ENCODE measurements at places on chromosomes 4 and X.

DNA sequence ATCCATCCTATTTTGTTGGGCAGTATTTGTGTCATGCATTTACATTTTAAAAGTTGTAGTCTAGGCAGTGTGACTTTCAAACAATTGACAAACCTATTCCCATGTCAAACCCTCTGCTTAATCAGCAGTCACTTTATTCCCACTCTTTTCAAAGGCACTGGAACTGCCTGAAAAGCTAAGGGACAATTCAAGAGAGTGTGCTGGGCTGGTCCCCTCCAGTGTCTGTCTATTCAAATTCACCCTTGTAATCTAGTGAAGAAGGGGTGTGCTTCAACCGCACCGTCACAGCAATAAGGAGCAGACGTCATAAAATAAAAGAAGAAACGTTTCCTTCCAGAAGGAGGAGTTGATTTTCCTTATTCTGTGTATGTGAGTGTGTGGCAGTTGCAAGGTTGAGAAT, 197.0 kb upstream of the MAD2L1 start:
- no peak for DNase-seq

GRCh38 chrX:51361251-51361650, 28.6 kb downstream of the NUDT10 start:
- DNase-seq, result no peak

DNA sequence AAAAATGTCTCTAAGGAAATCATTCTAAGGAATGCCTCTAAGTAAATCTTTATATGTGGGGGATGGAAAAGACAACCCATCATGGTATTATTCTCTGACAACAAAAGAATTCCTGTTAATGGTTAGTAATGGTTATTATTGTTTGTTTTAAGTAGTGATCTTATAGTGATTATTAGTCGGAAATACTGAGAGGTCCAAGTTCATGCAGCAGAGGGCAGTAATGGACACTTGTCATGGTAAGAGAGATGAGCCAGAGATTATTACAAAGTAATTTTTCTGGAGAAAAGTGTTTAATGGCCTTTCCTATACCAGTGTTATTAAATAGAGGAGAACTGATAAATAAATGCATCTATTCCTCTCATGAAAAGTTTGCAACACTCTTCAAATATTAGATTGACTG, 8.1 kb upstream of the DKK2 start:
- no peak for DNase-seq

GRCh38 chr4:95038791-95039190, 281.0 kb downstream of the BMPR1B start:
- DNase-seq, result no peak

DNA sequence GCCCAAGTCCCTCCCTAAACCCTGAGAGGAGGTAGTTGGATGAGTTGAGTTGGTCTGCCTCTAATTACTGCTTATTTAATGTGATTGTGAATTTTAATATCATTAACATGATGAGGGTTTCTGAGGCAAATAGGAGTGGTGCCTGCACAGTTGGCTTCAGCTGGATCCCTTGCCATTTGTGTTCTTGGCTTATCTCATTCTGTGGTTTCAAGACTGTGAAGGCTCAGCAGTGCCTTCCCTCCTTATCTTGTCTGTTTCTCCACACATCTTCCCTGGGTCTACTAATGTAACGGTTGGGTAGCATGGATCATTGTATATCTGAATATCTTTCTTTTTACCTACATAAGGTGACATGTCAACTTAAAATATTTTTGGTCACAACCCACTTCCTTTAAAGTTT, 1.6 kb upstream of the SLC10A4 start:
- DNase-seq, result no peak

DNA sequence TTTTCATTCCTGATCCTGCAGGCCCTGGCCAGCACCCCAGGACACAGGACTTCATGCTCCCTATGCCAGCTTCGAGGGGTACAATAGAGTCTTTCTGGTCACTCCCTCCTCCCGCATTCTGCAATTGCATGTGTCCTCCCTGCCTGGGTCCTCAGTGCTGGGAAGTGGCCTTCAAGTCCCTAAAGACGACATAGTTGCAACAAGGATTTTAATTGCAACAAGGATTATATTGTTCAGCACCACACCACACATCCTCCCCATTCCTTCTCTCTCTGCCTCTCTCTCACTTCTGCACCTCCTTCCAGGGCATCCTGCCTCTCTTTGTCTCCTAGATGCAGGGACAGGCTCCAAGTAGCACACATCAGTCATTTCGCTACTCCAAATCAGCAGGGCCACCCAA, 25.5 kb downstream of the SCD5 start:
- no peak for DNase-seq

Data from AG08396 (cell line).